ENCODE measurements at places on chromosomes 16 and 17.
A peak's percentile ranks its signal among the peaks of the same experiment; 100 is the strongest.

GRCh38 chr17:44786551-44787081 is 27.8 kb downstream of the ADAM11 start:
- no peak for DNase-seq

DNA sequence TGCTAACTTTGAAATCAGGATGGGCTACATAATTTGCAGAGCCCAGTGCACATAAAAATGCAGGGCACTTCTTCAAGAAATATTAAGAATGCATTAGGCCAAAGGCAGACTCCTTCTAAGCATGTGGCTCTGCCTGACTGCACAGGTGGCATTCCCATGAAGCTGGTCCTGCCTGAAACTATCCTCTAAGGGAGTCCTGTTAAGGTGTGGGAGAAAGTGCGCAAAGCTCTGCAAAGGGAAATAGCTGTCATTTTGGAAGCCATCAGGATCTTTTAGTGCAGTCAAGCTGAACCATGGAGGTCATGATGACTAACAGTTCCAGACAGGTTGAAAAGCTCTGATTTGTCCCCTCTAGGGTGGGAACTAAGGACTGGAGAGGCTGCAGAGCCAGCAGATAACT is 41.9 kb upstream of the CRHR1 start:
- no peak for DNase-seq

GRCh38 chr16:8764525-8765250 is 32.8 kb downstream of the TMEM186 start:
- no peak for DNase-seq

DNA sequence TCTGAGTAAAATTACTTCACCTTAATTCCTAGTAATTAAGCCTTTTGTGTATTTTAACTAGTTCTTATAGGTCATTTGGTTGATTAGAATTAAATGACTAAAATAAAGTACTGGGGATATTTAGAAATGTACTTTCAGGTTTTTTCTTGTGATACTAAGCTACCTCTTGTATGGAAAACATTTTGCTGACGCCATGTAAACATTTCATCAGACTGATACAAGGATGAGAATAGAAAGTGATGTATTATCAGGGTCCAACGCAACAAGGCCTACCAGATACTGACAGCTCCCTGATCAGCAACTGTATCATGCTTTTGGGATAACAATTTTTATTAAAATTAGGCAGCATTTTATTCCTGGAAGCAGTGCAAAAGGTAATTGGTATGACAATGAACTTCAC is 1.7 kb downstream of the SMARCE1 start:
- no peak for DNase-seq

GRCh38 chr17:68509141-68510057 is 2.8 kb upstream of the PRKAR1A start:
- no peak for DNase-seq

DNA sequence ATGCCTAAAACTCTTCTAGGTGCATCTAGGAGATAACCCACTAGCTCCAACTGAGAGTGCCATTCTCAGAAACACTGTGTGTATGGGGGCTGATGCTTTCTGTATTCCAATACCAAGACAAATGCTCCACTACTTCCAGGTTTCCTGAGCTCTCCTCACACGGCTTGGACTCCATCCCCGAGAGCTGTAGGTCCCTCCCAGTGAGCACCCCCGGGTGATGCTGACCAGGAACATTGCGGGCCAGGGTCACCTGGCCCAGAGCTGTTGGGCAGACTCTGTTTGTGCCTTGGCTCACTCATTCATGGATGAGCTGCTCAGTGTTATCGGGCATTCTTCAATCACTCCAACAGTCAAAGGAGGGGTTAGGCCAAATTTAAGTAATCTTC is 7.0 kb downstream of the CUEDC1 start:
- DNase-seq: no peak

GRCh38 chr16:8571061-8571596 is 19.2 kb downstream of the TMEM114 start:
- DNase-seq: no peak

- DNase-seq: no peak
Observed at GRCh38 chr17:5715478-5715877, 131.2 kb upstream of the NLRP1 start.

GRCh38 chr17:66021757-66022156 is 170.2 kb downstream of the CEP112 start:
- DNase-seq: no peak

GRCh38 chr17:38460716-38461630 is 32.7 kb downstream of the ARHGAP23 start:
- DNase-seq: no peak

- no peak for DNase-seq
Observed at GRCh38 chr16:17098685-17099084, 372.1 kb downstream of the XYLT1 start.

- DNase-seq: no peak
Observed at GRCh38 chr17:17309356-17309755, 6.2 kb downstream of the NT5M start.

DNA sequence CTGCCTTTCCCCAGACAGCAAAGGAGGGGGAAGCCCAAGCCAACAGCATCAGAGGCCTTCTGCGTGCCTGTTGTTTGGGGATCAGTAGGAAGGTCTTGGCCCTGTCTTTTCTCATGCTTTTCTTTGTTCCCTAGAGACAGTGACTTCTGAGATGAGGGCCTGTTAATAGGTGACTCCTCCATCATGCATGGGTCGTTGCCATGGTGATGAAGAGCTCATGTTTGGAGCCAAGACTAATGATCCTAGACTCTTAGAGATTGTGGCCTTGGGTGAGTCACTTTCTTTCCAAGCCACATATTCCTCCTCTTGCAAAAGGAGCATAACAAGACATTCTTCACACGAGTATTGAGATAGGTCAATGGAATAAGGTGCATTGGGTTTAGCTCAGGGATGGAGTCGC is 201.1 kb upstream of the ASIC2 start:
- no peak for DNase-seq

DNA sequence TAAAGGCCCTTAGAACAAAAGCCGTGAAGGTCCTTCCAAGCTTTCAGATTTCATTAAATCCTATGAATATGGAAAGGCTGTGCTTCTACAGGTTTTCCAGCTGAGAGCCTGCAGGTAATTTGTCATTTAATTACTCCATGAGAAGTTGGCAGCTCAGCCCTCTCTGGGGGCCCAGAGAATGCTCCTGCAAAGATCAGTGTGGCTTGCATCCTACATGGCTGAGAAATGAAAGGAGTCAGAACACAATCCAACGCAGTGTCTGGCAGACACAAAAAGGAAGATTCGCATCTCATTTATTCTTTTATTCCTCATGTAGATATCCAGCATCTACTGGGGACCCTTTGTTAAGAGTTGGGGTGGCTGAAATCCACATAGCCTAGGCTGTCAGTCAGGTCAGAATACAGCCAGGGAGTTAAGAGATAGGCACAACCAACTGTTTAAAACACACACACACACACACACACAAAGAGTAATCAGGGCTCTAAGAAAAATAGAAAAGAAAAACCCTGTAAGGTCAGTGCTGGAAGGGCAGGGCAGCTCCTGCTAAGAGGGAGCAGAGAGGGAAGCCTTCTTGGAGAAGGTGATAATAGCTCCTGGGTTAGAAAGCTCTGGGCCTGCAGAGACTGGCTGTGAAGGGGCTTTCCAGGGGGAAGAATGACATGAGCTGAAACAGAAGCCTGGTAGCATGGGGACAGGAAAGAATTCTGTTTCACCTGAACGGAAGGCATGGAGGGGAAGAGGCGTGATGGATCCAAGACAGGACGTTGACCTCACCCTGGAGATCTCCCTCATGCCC is 46.9 kb upstream of the WSCD1 start:
- no peak for DNase-seq

DNA sequence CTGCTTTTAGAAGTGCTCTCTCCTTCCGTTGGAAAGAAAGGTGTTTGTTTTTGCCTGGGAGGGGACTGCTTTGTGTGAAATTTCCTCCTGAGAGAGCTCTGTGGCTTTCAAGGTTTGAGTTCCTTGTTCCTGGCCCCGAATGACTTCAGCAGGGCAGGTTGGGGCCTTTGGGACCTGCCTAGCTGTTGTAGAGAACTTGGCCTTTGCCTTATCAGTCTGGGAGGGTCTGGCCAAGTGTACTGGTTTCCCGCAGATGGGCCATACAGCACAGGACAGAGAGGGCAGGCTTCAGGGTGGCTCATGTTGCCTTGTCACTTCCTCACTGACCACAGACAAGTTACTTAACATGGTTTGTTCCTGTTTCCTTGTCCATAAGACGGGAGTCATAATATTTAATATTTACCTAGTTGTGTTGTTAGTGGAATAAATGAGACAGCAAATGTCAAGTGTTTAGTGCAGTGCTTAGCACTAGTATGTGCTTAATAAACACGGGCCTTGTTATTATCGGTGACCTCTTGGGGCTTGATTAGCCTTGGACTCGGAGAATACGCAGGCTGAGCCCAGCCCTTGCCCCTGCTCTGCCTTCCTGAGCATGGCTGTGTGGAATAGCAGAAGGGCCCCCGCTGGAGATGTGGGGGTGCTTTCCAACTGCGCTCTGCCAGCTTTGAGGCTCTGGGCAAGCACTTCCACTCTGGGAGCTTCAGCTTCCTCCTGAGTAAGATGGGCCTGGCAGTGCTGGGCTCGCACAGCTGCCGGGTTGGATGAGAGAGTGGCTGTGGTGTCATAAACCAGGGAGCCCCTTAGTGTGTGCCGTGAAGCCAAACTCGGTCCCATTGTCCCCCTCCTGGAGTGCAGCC is 6.6 kb downstream of the PRSS8 start:
- no peak for DNase-seq

- no peak for DNase-seq
Observed at GRCh38 chr17:74904687-74905409, 11.4 kb upstream of the FADS6 start.

DNA sequence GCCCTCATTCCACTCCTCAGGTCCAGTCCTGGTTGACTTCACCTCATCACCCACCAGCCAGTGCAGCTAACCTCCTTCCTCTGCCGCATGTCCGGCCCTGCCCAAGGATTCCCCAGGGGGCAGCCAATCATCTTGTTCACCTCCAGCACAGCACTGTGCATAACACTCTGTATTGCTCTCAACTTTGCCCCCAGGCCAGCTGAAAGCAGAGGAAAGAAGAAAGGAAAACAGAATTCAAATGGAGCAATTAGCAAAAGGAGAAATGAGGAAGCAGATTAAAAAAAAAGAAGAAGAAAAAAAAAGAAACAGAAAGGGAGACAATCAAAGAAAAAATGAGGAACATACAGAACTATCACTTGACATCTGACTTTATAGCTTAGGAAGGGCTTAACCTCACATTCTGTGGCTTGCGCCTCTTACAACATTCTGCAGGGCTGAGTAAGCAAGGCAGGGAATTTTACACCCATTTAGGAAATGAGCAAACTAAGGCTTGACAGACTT is 26.1 kb downstream of the GAS7 start:
- no peak for DNase-seq

DNA sequence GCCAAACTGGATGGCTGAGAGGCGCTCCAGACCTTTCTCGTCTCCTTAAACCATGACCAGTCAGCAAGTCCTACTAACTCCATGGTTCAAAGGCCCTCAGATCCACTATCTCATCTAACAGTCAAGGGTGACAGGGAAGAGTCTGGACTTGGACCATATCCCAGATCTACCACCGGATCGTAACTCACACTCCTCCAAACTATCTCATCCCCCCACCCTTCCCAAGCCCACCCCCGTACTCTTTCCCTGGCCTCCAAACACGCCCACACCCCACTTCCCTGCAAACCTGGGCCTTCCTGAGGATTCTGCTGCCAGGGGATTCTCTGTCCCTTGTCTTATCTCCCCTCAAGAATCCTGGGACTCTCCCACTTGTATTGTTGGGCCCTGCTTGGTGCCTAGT is 5.1 kb downstream of the CDIP1 start:
- DNase-seq: no peak

DNA sequence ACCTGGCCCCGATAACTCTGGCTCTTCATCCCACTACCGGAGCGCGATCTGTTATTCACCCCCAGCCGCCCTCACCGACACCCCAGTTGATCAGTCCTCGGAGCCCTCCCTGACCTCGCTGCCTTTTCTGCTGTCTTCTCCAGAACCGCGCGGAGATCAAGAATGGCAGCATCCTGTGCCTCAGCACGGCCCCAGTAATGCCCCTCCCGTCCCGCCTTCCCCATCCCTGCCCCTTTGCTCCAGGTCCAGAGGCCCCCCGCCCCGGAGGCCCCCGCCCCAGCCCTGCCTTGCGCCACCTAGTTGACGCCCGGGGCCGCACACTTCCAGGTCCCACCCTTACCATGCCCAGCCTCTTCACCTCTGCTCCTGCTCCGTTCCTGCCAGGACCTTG is 872 bp downstream of the ELMO3 start:
- DNase-seq: no peak

GRCh38 chr16:13055480-13055879 is 154.1 kb downstream of the SHISA9 start:
- DNase-seq: no peak

- DNase-seq: no peak
Observed at GRCh38 chr16:1071561-1072225, 854 bp upstream of the SSTR5 start.

- no peak for DNase-seq
Observed at GRCh38 chr17:55450232-55450825, 28.7 kb upstream of the MMD start.

DNA sequence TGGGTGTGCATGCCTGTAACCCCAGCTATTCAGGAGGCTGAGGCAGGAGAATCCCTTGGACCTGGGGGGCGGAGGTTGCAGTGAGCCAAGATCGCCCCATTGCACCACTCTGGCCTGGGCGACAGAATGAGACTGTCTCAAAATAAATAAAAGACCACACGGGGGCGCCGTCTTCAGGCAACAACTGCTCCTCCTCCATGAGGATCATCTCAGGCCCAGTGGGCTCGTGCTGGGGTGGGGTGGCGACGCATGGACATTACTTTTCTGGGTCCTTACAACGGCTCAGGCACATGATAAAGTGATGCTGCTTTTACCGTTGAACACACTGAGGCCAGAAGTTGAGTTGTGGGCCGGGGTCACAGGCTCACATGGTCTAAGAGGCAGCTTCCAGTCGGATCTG is 56.2 kb downstream of the PRMT7 start:
- DNase-seq: peak; percentile 48

DNA sequence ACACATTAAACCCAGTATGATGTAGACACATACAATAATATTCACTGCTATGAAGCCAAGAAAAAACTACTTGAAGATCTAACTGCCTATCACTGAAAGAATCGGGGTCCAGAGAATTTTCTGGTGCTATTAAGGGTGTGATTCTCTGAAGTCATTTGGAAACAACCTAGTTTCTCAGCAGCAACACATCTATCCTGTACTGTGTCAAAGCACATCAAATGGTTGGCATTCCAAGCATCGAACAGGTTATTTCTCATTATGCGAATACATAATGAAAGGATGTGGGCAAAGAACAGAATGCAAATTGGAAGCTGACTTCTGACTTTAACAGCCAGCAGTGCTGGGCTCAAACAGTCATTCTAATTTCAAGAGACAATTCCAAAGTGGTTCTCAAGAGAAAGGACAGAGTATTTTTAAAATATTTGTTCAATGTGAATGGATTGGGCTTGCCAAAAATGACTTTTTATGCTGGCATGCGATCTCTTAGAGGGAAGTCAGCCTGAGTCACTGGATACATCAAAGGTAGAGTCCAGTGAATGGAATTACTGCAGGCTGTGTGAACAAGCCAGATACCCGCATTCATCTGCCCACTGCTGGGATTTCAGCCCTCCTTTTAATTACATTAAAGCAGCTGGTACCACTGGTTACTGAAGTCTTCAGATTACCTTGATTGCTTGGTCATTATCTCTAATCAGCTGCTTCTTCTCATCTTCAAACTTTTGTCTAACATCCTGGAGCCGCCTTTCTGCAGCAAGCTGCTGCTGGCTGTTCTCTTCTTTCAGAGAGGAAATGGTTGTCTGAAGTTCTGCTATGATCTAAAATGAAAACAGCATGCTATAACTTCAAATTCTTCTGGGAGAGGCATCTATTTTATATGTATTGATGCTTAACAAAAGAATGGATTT is 181.2 kb upstream of the AXIN2 start:
- no peak for DNase-seq

GRCh38 chr16:22132801-22133200 is 29.5 kb upstream of the SDR42E2 start:
- no peak for DNase-seq
